NCI-H510A (cell line): ENCODE measurements at places on chromosomes 1 and 21.

- DNase-seq, result no peak
Measured at GRCh38 chr1:154572468-154573167, 5.0 kb downstream of the CHRNB2 start.

- DNase-seq, result no peak
Measured at GRCh38 chr1:108892356-108893140, 15.8 kb downstream of the GPSM2 start.

- no peak for DNase-seq
Measured at GRCh38 chr1:172952516-172952915, 98.2 kb downstream of the TNFSF18 start.

DNA sequence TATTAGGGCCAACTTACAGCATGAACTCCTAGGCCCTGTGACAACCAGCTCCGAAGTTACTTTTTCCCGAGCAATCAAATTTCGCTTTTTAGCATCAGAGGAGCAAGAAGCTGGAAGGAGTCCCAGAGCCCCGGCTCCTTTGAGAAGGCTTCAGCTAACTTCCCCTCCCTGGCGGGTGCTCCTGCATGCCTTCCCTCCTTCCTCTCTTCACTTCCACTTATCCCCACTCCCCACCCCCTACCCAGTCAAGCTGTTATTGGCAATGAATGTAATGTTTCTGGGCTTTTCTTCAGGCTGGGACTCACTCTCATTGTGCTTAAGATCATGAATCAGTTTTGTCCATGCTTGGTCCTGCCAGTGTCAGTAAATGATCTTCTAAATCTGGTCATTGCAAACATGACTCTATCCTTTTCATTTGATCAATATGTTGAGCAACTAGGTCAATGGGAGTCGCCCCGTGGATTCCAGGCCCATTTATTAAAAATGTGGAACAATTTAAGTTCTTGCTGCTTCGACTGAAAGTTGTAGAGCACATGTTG is 94.5 kb upstream of the TSPAN2 start:
- DNase-seq, result no peak

DNA sequence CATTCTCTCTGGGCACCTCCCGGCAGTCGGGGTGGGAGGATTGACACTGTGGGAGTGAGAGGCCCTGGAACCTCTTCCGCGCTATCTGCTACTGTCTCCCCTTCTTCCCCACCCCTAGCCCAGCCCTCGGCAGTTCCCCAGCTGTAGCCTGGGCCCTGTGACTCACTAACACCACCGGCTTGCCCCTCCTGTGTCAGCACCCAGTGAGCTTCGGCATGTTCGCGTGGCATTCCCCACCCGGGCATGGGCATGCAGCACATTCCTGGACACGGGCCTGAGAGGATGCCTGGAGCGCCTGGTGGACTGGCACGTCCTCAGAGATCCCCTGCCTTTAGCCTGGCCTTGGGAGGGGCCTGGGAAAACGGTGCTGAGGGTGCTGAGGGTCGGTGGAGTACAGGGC is 1.3 kb downstream of the CDK18 start:
- DNase-seq, result no peak

GRCh38 chr1:15225461-15225860 is 21.6 kb upstream of the FHAD1 start:
- no peak for DNase-seq

GRCh38 chr1:152871731-152872126 is 6.4 kb upstream of the SMCP start:
- DNase-seq, result no peak

DNA sequence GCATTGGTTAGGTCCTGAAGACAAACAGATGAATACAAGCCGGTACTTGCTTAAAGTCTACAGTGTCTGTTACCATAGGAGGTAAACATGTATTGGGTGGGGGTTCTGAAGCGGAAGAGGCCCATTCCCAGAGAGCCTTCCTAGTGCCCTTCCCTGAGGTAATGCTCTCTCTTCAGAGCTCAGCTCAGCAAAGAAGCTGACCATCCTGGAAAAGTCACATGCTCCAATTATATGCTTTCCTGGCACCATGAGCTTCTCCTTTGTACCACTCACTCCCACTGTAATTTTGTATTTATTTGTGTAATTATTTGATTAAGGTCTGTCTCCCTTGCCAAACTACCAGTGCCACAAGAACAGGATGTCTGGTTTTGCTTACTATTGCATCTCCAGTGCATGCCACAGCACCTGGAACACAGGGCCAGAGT is 42.0 kb downstream of the RAB3B start:
- DNase-seq, result no peak

- no peak for DNase-seq
Measured at GRCh38 chr21:23574932-23575331, 2032.3 kb downstream of the MRPL39 start.

- no peak for DNase-seq
Measured at GRCh38 chr1:100511058-100511457, 26.9 kb upstream of the GPR88 start.

DNA sequence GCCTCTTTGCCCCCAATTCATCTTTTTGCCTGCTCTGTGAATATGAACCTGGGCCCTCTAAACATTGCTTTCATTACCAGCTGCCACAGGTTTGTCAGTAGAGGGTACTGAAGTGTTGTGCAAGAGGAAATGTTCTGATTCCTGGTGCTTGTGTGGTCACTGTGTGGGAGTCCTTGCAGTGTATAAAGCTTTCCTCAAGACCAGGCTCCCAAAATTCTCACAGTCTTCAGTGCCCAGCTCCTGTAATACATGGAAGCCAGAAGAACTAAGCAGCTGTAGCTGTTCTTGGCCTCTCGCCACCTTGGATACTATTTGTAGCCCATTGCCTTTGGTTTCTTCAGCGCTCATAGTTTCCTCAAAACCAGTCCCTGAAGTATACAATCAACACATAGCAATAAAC is 1046.2 kb downstream of the BRINP3 start:
- no peak for DNase-seq

- no peak for DNase-seq
Measured at GRCh38 chr1:81605023-81605422, 195.7 kb upstream of the ADGRL2 start.

GRCh38 chr1:234474375-234474774 is 4.6 kb downstream of the TARBP1 start:
- DNase-seq, result no peak

DNA sequence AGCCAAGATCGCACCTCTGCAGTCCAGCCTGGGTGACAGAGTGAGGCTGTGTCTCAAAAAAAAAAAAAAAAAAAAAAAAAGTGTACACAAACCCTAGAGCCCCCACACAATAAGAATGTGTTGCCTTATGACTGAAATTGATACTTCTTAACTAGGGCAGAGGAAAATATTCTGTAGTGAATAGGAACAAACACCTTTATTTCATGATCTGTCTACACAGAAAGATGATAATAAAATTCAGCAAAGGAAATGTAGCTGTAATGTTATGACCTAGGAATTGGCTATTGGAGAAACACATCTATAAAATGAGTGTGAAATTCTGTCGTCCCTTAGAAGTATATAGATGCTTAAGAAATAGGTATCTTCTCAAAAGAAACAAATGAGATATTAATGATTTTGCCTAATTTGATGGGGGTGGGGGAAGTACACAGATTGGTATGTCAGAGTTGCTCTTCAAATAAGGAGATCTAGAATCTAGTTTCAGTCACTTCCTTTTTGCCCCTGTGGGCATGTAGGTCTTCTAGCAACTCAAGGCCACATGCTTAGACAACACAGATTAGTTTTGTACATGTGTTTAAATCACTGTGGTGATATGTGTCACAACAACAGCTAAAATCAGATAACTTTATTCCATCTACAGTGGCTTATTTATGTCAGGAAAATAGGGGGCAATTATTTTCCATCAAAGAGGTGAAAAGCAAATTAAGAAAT is 10.7 kb upstream of the GPR25 start:
- DNase-seq, result no peak

GRCh38 chr1:203126151-203126865 is 1.2 kb upstream of the ADORA1 start:
- DNase-seq, result no peak

DNA sequence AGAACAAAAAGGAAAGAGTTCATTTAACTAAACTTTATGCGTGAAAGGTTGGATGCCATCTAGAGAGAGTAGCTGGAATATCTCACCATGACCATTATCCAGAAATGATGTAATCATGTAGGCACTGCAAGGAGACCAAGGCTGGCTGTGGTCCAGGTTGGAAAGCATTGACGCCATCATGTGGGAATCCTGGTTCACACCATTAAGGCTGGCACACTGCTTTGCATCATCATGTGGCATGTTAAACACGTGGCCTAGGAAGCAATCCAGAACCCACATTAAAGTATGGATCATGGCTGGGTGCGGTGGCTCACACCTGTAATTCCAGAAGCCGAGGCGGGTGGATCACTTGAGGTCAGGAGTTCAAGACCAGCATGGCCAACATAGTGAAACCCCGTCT is 4.3 kb downstream of the ADAMTS1 start:
- no peak for DNase-seq

DNA sequence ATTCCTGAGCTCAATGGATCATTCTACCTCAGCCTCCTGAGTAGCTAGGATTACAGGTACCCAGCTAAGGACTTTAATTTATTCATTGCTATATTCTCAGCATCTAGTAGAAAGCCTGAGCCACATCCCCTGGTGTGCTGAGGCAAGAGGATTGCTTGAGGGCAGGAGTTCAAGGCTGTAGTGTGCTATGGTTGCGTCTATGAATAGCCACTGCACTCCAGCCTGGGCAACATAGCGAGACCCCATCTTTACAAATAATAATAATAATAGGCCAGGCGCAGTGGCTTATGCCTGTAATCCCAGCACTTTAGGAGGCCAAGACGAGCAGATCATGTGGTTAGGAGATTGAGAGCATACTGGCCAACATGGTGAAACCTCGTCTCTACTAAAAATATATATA is 3.3 kb upstream of the RPS6KA1 start:
- DNase-seq, result no peak

- DNase-seq, result no peak
Measured at GRCh38 chr1:3883194-3883925, 16.7 kb downstream of the C1orf174 start.

GRCh38 chr1:117371441-117372151 is 4.3 kb downstream of the MAN1A2 start:
- DNase-seq, result no peak

DNA sequence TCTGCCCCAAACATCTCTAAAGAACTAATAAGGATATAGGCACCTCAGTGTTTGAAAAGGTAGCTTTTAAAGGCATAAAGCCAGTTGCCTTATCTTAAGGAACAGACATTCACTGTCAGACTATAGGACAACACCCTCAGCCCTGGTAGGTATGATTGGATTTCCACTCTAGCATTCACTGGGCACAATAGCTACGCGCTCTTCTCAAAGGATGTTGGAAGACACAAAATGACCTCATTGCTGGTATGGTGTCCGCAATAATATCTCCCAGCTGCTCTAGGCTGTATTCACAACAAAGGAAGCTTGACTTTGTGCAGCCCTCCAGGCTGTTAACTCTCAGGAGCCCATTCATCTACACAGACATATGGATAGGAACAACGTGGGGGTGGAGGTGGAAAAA is 119.4 kb upstream of the CXADR start:
- no peak for DNase-seq
